ENCODE measurements at places on chromosomes 5 and 9.

DNA sequence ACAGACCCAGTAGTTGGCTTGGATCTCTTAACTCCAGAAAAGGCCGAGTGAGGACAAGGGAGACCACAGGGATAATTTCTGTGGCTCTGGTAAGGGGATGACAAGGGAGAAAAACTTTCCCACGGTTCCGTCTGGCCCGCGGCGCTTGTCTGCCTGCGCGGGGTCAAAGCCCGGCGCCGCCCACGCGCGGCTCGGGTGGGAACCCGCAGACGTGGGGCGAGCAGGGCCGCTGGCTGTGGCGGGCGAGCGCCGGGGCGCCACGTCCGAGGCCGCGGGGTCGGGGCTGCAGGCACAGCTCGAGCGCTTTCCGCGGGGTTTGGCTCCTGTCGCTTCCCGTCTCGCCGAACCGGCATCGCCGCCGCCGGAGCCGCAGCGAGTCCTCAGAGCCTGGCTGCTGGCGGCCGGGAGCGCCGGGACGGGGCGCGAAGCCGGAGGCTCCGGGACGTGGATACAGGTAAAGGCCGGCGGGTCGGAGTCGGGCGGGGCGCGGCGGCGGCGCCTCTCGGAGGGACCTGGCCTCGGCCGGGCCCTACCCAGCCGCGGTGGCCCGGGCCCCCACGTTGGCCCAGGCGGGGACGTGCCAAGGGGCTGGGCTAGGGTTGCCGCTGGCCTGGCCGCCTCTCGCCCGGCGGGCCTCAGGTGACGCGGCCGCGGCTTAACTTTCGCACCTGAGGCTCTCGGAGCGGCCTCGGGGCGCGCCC lies at the start of gene RNF180:
RNF180 (plus strand) TSS at position 344 of the 701 bp plus-strand sequence. CDS start 34,965 bp downstream, outside the sequence.
- peak; percentile 34 for DNase-seq

GRCh38 chr5:153641183-153641688 lies 150.8 kb downstream of the GRIA1 start:
- no peak for DNase-seq

- DNase-seq, result no peak
Observed at GRCh38 chr5:149839761-149840160, 104.8 kb downstream of the PDE6A start.

GRCh38 chr5:140342287-140342686 lies 4.1 kb downstream of the HBEGF start:
- DNase-seq, result no peak

DNA sequence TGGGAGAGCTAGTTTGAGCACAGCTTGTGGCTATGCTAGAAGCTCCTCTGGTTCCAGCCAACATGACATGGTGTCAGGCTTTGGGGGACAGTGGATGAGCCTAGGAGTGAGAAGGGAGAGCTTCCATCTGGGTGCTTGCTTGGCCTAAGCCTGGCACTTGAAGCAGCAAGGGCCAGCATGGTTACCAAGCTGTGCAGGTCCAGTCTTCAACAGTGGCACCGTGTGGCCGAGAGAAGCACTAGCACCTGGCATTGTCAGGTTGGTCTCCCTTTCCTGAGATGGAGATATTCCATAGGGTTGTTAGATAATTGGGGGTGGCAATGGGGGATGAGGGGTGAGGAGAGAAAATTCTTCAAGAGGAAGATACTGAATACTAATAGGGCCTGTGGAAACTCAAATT lies 261.9 kb downstream of the PBX3 start:
- no peak for DNase-seq

GRCh38 chr5:75510836-75511434 lies 494 bp downstream of the CERT1 start:
- DNase-seq, result no peak

GRCh38 chr5:53871050-53871449 lies 310.6 kb downstream of the NDUFS4 start:
- DNase-seq, result no peak

- DNase-seq, result no peak
Observed at GRCh38 chr5:167903659-167904058, 387.8 kb upstream of the WWC1 start.

- DNase-seq, result no peak
Observed at GRCh38 chr5:55856516-55857246, 5.5 kb downstream of the IL31RA start.

- no peak for DNase-seq
Observed at GRCh38 chr5:65866837-65867521, 59.4 kb upstream of the ERBIN start.

DNA sequence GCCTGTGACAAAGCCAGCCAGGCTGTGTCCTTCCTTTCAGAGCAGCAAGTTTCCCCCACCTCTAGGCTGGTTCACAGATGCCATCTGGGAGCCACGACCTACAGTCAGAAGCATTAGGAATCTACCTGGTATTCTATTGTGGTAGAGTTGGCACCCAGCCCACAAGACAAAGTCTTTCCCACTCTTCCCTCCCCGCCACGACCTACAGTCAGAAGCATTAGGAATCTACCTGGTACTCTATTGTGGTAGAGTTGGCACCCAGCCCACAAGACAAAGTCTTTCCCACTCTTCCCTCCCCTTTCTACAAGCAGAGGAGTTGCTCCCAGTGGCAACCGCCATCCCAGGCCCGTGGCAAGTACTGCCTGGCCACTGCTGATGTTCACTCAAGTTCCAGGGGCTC lies 157.8 kb upstream of the TNC start:
- no peak for DNase-seq

GRCh38 chr5:65992630-65993029 lies 66.3 kb downstream of the ERBIN start:
- no peak for DNase-seq

- no peak for DNase-seq
Observed at GRCh38 chr5:151244206-151244605, 8.8 kb upstream of the GM2A start.

DNA sequence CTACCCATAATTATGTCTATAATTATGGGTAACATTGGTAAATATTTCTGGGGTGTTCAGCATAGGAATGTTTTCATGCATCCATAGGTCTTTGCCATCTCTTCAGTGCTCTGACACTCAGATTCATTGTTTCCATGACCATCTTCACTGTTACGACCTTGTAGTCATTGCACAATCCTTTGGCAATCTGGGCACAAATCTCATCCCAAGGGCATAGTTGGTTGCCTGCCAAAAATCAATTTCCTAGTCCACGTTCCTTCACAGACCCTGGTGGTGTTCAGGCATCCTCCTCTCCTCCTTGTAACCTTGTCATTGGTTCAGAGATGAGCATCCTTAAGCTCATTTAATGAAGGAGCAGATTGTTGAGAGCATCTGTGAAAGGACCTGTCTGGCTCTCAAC lies 1400.7 kb downstream of the CDH12 start:
- DNase-seq, result no peak

DNA sequence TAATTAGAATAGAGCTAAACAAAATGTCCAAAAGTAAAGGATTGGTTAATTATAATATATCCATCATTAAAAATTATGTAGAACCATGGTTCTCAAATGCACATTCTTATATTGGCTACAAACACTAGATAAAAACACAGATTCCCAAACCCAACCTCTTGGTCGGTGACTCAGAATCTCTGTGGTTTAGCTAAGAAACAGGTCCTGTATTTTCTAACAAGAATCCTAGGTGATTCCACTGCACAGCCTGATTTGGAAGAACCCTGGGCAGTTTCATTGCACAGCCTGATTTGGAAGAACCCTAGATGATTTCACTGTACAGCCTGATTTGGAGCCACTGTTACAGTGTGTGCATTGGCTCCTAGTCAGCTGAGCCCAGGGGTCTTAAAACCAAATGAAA lies 67.9 kb downstream of the KIAA1958 start:
- DNase-seq, result no peak

DNA sequence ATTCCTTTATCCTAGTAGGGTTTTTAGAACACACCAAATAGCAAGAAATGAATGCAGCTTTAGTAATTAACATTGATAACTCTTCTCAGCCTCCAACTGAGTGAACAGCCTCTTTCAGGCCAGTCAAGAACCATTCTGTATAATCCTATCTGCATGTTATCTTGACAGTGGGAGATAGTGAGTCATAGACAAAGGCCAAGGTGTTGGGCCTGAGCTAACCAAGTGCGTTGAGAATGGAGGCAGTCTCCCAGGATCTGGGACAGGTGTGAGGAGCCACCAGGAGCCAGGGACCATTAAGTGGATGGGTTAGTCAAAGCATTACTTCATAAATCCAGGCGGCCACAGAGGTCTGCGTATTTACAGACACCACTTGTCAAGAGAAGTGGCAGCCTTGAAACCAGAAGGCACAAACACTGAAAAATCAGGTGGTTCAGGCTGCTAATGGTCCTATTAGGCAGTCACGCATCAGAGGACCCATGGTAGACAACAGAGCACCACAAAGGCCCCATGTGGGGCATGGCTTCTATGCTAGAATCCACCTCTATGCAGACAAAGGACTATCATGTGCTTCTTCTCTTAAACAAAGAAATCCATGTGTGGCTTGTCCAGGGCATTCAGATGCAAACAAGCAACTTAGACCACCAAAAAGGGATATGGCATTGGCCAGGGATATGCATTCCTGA lies 409.7 kb upstream of the PIK3R1 start:
- DNase-seq, result no peak

- no peak for DNase-seq
Observed at GRCh38 chr5:139683295-139684271, 35.4 kb downstream of the CXXC5 start.

GRCh38 chr9:115815786-115816185 lies 337.8 kb upstream of the PAPPA start:
- DNase-seq, result no peak

GRCh38 chr9:21524099-21524830 lies 42.2 kb upstream of the IFNE start:
- DNase-seq, result no peak

DNA sequence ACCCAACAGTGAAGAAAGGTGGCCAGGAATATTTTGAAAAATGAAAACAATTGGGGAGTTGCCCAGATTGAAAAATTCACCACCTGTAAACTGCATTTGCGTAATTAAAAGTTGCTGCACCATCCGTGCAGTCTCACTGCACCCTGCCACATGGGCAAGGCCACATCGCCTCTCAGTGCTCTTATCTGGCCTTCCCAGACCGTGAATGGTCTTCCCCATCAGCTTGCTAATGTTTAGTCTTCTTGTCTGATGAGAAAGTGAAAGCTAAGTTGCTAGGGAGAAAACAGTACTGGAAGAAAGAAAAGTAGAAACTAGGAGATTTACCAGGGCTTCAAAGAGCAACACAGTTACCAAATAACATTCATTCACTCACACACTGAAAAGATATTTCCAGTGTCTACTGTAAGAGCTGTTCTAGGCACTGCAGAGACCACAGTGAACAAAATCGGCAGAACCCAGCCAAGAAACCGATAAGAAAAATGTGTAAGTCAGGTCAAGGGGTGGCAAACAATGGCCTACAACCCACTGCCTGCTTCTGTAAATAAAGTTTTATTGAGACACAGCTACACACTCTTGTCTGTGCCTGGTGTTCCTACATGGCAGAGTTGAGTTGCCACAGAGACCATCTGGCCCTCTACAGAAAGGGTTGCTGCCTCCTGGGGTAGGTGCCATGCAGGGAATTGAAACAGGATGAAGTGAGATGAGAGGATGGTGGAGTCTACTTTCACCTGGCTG lies 51.2 kb upstream of the CTSL start:
- no peak for DNase-seq

DNA sequence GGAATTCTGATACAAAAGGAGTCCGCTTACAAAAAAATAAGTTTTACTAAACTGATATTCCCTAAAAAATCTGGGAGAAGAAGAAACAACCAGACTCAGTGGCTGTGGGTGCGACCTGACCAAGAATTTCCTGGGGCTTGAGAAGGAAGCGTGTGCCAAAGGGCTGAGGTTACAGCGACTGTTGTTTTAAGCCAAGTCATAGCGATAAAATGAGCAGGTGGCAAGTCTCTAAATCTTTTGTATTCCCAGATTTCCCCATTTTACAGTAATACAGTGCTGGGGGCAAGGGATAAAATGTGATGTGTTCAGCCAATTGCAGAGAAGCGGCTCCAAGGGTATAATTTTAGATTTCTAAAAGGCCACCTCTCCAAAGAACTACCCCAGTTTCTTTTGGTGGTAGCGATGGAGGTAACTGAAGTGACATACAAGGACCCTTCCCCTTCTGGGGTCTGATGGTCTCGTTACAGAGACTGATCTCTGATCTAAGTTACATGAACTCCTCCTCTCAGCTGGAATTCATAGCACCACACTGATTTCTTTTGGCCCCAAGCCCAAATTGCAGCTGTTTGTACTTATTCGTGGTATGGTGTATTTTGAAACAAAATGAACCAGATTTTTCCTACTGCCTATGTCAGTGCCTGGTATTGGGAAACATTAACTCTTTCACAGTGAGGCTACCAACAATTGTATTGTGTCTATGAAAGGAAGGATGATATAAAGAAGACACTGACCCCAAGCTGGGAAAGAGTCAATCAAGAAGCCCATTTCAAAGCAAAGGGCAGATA lies 41.6 kb downstream of the LPAR1 start:
- no peak for DNase-seq

GRCh38 chr9:4640027-4640426 lies 22.1 kb upstream of the PLPP6 start:
- DNase-seq, result peak; percentile 12

- peak; percentile 24 for DNase-seq
Observed at GRCh38 chr9:113963017-113963620, 87.0 kb downstream of the ZNF618 start.

DNA sequence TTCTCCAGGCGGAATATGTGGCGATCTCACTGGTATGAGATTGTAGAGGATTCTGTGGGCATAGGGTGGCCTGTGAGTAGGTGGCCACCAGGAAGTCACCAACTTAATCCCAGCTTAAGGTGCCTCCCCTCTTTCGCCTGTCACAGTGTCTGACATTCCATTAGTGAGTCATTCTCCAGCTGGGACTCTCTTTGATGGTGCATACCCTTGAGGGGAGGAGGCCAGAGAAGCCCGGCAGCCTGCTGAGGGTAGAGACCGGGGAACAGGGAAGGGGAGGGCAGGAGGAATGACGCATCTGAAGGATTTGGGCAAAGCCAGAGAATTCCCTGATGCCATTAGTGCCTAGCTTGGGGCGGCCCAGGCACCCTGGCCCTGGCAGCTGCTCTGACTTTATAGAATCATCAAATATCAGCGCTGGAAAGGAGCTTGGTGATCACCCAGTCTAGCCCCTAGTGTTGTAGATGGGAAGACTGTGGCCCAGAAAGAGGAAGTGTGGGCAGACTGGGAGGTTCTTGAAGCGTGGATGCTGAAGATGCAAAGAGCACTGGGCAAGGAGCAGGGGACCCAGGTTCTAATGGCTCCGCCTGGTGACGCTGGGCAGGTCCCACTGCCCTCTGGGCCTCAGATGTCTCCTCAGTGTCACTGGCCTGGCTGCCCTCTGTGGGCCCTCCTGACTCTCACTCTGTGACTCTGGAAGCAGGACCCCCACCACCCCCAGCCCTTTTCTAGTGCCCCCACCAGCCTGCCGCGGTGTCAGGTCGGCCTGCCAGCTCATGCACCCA lies 41.4 kb downstream of the DAB2IP start:
- DNase-seq, result no peak

All from NCI-H1105 (cell line).